ENCODE measurements at places on chromosomes 2 and 18. TPM values are rescaled to one million over a fixed set of nuclear protein-coding genes. Genes with fewer than 3 reads are reported as not detected.

Gene PPM1G
- total RNA-seq: 77.7 TPM

Gene RFTN2
- 5.9 TPM for total RNA-seq

Gene WDR12
- 56.6 TPM for total RNA-seq

Gene ACYP2
- 11.9 TPM for total RNA-seq

Gene CACNB4
- 1.2 TPM for total RNA-seq

Gene SOX11
- 11.9 TPM for total RNA-seq

Gene CPLX4
- not detected for total RNA-seq

Gene MTCL1
- total RNA-seq: 28.5 TPM
